ENCODE measurements at places on chromosomes 11 and 22.

DNA sequence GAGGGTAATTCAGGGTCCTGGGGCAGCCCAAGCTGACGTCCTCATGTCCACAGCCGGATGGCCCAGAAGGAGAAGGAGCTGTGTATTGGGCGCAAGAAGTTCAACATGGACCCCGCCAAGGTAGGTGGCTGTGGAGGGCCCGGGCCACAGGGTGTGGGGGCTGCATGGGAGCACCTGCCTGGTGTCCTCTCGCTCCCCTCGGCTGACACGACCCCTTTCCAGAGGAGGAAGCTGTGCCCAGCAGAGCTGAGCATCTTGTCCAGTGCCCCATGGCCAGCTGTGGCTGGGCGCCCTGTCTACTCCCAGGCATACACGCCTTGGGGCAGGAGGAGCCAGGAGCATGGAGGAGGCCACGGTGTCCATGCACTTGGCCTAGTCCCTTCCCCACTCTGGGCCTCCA, 13.6 kb downstream of the CYTH4 start:
- no peak for DNase-seq

- DNase-seq: no peak
Observed at GRCh38 chr22:47779474-47779873, 1017.0 kb downstream of the TBC1D22A start.

GRCh38 chr11:2166091-2166851, 5.3 kb upstream of the INS start:
- peak; percentile 37 for DNase-seq

DNA sequence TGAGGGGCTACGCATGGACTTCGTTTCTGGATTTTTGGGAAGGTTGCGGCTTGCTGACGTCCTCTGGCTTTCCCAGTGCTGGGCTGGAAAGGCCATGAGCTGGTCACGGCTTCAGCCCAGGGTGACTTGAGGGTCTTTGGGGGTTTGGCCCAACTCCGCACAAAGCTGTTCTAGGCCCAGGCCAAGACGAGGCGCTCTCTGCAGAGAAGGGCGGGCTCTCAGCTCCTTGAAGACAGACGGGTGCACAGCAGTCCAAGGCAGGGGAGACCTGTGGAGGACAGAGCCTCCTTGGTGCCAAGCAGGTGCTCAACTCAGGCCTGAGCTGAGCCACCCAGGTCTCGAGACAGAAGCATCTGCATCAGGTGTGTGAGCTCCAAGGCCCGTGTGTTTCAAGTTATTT, 1003.7 kb downstream of the BRD1 start:
- DNase-seq: no peak

DNA sequence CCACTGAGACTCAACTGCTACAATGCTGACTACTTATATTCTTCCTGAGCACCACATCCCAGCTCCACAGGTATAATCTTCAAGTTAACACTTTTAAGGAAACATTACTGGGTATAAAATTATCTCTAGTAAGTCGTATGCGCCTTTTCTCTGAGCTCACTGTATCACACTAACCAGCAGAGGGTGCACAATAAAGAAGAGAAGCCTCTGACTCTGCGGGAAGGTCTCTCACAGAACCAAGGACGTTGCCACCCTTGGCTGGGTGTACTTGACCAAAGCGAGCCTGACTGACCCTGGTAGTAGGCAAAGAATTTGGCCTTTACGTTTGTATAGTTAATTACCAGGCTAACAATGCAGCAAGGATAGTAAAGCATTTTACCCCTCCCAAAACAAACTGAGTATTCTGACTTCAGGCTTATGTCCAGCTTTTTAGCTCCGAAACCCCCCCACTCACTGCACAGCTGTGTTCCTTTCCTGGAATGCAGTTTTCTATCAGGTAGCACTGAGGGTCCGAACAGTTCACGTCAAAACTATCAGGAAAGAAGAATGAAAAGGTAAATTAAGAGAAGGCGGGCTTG, at the start of gene BTBD18:
TSS of gene BTBD18 (minus strand) at position 144 of the 578 bp plus-strand sequence. CDS start 631 bp downstream, outside the sequence.
- no peak for DNase-seq

DNA sequence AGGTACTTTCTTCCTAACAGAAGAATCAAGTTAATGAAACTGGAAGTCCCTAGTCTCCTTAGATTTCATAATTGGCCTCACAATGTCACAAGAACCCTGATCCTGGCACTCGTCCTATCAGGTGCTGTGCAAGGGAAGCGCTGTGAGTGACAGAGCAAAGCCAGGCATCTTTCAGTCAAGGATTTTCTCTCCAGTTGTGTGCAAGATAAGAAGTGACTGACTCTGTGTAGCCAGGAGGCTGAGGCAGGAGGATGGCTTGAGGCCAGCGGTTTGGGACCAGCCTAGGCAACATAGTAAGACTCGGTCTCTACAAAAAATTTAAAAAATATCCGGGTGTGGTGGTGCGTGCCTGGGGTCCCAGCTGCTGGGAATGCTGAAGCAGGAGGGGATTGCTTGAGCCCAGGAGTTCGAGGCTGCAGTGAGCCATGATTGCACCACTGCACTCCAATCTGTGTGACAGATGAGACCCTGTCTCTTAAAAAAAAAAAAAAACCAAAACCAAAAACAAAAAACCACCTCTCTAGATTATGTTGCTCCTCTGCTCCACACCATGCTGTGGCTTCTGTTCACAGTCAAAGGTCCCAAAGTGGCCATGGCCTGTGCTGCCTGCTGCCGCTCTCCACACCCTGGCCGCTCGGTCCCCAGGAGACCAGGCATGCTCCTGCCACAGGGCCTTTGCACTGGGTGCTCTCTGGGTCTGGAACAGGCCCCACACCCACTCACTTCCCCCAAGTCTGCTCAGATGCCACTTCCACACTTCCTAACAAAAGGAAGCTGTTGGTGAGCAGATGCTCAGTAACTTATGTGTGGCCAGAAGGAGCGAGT, 54.2 kb upstream of the CLDN5 start:
- no peak for DNase-seq

- DNase-seq: no peak
Observed at GRCh38 chr11:27423125-27423524, 49.5 kb downstream of the LGR4 start.

DNA sequence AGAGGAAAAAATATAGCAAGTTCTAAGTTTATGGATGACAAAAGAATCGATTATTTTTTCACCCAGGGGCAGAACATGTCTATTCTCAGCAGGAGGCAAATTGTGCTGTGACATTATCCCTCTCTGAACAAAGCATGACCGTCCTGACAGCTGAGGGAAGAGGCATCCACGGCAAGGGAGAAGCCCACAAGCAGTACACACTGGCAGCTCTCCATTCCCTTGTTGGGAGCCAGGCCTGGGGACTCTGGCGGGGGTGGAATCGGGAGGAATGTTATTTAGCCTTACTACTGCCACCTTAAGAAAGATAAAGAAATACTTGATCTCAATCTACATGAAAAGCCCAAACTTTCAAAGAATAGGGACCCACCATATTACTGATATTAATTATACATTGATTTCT, 3.4 kb downstream of the KIRREL3 start:
- no peak for DNase-seq

DNA sequence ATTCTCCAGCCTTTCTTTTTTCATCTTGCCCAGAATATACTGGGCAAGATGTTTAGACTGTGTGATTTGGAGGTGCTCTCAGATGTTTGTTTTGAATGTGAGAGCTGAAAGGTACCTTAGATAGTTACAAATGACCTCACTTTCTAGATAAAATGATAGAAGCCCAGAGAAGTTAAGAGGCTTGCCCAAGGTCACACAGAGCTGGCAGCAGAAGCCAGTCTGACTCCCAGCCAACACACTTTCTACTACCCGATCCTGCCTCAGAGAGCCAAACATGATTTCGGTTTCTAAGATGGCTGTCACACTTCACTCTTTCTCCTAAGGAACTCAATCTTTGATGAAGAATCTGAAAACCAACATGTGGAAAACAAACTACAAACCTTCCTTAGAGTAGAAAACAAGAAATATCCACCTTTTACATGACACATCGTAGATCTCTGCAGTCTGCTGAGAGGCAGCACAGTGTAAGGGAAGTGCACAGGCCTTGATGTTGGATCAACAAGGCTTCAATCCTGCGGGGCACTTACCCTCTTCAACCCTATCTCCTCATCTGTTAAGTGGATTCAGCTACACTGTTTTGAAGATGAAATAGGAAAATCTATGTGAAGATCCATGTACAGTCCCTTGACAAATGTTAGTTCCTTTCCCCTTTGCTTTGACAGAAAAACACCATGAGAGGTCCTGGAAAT, 58.6 kb downstream of the SYTL2 start:
- no peak for DNase-seq

GRCh38 chr11:77207618-77208313, 79.7 kb downstream of the MYO7A start:
- DNase-seq: no peak
